ENCODE measurements at places on chromosomes 11 and 22.

GRCh38 chr22:31199187-31199586 is 12.9 kb upstream of the LIMK2 start:
- no peak for DNase-seq

DNA sequence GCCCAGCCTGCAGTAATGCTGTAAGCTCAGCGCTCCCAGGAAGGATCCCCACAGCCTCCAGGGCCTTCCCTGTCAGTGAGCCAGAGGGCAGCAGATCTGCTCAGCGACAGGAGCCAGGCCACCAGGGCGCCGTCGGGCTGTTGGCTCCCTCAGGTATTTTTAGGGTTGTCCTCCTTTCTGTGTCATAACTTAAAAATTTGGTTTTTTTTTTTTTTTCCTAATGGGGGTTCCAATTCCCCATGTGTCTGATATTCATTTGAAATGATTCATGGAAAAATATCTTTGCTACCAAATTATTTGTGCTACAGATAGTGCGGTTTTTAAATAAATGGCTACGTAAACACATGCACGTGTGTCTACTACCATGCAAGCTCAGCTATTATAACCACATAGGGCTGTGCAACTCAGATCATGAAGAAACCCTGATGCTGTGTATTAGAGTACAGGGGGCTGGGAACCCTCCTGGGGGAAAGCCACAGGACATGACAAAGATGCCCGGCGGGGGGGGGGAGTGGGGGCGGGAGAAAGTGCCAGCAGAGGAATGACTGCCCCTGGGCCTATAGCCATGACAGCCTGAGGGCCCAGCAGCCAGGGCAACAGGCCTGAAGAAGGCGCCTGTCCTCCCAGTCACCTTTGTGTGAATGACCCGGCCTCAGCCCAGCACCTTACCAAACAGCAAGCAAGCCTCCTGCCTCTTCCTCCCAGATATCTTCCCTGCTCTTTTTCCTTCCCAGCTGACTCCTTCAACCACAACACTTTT is 89.3 kb downstream of the NAT10 start:
- no peak for DNase-seq

GRCh38 chr11:36550385-36551115 is 17.3 kb upstream of the RAG1 start:
- no peak for DNase-seq

DNA sequence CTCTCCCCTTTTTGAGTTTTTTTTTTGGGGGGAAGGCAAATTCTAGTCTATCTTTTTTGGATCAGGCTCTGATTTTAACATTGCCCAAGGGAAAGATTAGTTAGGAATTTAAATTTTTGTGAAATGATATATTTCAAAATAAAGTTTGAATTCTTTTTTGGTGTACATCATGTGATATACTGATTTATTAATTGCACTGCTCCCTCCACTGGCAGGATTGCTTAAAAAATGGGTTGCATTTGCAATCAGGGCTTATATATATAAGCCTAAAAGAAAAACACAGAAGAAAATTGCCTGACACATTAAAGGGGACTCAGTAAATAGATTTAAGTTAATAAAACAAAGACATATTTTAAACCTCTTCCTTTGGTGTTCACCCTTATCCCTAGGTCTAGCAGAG is 1.2 kb downstream of the DYNC2H1 start:
- no peak for DNase-seq

DNA sequence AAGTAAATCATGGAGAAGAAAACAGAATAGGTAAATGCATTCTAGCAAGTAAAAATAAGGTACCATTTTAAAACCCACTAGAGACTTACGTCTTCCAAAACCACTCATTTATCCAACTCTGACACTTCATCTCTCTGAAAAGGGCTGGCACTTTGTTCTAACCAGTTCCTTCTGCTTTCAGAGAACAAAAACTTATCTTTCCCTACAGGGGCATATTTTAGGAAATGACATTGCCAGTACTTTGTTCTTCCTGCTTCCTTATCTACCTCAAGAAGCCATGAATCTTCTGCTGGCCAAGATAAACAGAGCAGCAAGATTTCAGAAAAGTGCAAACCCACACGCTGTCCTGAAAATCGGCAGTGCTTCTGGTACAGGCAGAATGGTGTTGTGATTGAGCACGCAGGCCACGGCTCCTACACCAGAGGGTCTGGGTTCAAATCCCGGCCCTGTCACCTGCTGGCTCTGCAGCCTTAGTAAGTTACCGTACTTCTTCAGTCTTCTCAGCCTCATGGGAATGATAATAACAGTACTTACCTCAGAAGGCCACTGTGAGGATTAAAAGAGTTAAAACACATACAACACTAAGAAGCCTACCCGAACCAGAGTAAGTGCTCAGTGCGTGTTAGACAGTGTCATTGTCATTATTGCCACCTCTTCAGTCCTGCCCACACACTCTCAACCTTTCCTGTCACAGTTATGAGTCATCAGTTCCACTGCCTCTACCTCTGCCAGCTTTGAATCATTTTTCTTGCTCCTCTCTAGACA is 11.0 kb downstream of the MPZL3 start:
- DNase-seq = peak; percentile 81

GRCh38 chr11:35919244-35919643 is 24.6 kb upstream of the LDLRAD3 start:
- no peak for DNase-seq

DNA sequence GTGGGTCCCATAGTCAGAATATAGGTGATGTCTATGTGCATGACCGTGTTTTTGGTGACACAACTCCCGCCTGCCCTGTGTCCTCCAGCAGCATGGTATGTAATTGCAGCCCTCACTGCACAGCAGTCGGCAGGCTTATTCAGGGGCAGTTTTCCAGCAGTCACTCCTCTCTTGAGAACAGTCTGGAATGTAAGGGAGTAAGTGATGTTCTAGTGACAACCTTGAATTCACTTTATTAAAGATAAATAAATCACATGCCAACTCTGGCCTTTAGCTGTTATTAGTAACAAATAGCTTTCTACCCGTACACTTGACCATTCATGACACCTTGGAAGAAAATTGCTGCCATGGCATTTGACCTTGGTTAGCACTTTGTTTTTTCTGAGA is 27.9 kb downstream of the ZNRF3 start:
- DNase-seq = no peak

Measured in activated CD8-positive, alpha-beta T cell treated with anti-CD3 and anti-CD28 coated beads, Interleukin-2, amount 10 ng/mL, durations not matched to agents 7 days and 5 days (primary cell).